MM.1S (cell line): ENCODE measurements at places on chromosomes 16 and 17.
A peak's percentile ranks its signal among the peaks of the same experiment; 100 is the strongest.

DNA sequence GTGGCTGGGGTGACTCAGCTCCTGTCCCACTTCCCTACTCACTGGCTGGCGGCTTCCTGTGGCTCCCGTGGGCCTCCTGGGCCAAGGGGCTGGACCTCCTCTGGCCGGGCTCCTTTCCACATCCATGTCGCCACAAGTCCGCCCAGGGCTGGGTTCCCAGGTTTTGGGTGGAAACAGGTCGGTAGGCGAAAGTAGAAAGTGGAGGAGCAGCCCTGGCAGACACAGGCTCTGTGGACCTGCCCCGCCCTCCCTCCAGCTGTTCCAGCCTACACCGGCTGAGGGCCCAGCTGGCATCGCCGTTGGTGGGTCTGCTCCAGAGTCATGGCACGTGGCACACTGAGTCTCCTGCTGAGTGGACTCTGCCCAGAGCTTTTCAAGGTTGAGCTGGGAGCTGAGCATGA lies 28.7 kb downstream of the GSE1 start:
- DNase-seq, result no peak

DNA sequence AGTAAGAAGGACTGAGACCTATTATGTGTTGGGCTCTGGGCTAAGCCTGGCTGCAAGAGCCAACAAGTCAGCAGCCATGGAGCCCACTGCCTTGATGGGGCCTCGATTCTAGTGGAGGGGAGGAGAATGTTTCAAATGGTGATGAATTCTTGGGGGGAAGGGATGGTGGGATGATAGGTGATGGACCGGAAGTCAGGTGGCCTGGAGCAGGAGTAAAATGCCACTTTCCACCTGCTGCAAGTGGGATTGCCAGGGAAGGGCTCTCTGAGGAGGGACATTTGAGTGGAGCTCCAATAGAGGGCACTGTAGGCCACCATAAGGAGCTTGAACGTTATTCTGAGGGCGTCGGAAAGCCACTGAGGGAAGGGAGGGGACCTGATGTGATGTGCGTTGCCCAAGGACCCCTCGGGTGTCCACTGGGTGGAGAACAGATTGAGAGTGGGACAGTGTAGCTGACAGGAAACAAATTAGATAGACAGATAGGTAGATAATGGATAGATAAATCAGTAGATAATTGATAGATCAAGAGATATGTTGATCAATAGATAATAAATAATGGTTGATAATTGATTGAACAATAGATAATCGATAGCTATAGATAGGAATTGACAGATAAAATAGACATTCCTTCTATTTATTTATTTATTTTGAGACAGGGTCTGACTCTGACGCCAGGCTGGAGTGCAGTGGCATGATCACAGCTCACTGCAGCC lies 18.2 kb upstream of the NXPH3 start:
- DNase-seq, result peak; percentile 56

- no peak for DNase-seq
Measured at GRCh38 chr16:66617010-66617434, 12.5 kb downstream of the CMTM3 start.

GRCh38 chr17:44688675-44689476 lies 700 bp downstream of the CCDC43 start:
- no peak for DNase-seq

- DNase-seq, result peak; percentile 62
Measured at GRCh38 chr17:82414548-82415281, 3.4 kb upstream of the HEXD start.

DNA sequence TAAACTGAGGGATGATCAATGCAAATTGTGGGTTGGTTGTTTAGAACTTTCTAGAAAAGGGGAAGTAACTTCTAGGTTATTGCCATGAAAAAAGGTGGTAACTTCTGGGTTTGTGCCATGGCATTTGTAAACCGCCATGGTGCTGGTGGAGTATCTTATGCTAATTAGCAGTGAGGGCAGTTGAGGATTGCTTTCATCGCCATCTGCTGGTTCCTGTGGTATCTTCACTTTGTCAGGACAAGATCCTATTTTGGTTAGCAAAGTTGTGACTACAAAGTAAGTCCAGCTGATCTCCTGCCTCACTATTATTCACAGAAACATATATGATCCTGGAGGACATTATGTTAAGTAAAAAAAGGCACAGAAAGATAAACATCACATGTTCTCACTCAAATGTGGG lies 1332.3 kb downstream of the CDH11 start:
- DNase-seq, result peak; percentile 55

- DNase-seq, result no peak
Measured at GRCh38 chr17:64226132-64226531, 36.9 kb downstream of the TEX2 start.

DNA sequence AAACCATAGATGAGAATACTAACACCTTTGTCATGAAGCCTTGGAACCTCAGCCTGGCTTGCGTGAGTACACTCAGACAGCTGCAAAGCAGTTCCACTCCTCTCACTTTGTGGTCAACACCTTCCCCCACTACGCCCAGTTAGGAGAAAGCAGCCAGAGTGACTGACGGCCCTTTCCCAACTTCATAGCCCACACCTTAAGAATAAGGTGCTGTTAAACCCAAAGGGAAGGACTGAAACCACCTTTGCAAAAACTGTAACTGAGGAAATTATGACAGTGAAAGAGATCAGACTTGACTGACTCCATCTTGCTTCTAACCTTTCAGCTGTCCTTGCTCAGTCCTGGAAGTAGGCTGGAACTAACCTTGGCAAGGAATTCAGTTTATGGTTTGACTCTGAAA lies 13.7 kb downstream of the N4BP1 start:
- peak; percentile 24 for DNase-seq

- no peak for DNase-seq
Measured at GRCh38 chr16:47284999-47285398, 141.3 kb upstream of the NETO2 start.

DNA sequence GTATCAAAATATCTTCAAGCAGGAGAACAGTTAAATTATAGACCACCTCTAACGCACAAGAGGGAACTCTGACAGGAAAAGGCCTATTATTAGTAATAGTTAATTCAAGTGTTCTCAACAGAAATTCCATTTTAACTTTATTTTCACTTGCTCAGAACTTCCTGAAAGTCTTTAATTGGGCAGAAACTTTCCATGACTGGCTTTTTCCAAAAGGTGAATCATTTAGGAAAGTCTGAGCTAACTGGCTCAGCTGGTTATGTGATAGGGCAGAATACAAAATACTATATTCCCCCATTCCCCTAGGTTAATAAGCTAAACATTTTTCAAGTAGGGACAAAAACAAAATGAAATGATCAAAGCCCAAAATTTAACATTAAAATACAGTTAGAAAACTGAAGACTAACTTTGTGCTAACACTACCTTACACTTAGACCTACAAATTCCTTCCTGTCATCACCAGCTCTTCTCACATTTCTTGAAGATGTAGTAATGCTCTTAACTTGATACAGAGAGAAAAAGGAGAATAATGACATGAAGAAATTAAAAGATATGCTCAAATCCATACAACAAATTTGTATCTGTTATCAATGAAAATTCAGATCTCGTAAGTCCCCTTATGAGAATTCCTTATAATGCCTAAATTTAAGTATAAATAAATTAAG lies 31.0 kb downstream of the CFDP1 start:
- DNase-seq, result no peak

- no peak for DNase-seq
Measured at GRCh38 chr16:81738783-81739496, 40.2 kb upstream of the PLCG2 start.

- DNase-seq, result no peak
Measured at GRCh38 chr17:62950067-62950466, 16.0 kb upstream of the TANC2 start.

DNA sequence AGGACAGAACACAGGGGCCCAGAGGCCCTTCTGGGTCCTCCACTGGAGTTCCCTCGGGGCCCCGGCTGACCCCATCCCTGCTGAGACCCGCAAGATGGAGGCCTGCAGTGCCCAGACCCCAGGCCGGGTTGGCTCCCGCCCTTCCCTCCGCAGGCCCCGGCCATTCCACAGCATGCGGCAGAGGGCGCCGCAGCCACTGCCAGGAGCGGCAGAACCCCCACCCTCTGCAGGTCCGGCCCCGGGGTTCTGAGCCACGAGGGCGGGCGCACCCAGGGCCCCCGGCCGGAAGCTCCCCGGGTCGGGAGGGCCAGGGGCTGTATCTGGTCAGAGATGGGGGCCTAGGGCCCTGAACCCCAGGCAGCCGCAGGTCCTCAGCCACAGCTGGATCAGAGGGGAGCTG lies 2.4 kb upstream of the PERCC1 start:
- no peak for DNase-seq

GRCh38 chr16:2663553-2664546 lies 18.5 kb upstream of the KCTD5 start:
- no peak for DNase-seq
